Stimulated activated CD4-positive, alpha-beta T cell treated with anti-CD3 and anti-CD28 coated beads, Interleukin-12 subunit alpha, Interleukin-12 subunit beta, amount 100 ng/mL, for 48 hours (primary cell): ENCODE measurements at places on chromosomes 5 and 9.

DNA sequence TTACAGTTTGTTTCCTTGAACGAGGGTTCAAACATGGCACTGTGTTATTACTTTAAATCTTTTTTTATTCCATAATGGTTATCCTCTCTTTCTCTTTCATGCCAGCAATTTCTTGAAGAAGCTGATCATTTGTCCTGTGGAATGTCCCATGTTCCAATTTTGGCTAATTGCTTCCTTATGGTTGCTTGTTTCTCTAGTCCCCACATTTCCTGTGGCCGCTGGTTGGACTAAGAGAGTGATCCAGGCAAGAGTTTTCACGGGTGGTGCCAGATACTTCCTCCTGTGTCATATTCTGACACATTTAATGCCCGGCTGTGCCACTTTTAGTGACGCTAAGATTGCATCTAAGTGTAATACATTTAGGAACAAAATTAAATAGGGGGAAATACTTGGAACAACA is 83.8 kb upstream of the FAM169A start:
- no peak for DNase-seq

GRCh38 chr5:62299600-62299999 is 6.4 kb upstream of the KIF2A start:
- DNase-seq = no peak

DNA sequence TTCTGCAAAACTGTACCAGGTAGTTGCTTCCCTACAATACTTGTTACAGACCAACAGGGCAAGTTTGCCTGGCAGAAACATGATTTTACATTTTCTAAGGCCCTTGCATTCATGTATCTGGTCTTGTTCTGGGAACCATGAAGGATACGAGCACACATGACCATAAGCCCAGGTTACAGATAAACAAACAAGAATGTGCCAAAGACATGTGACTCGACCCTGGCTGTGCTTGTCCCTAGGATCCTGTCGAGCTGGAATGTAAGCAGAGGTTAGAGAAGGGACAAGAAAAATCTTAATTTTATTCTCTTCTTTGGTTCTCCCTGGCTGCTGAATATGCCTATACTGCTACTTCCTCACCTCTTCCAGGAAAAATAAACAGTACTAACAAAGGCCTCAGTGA is 32.5 kb downstream of the PTCH1 start:
- no peak for DNase-seq

- no peak for DNase-seq
Measured at GRCh38 chr5:65766175-65766574, 44.2 kb downstream of the NLN start.

DNA sequence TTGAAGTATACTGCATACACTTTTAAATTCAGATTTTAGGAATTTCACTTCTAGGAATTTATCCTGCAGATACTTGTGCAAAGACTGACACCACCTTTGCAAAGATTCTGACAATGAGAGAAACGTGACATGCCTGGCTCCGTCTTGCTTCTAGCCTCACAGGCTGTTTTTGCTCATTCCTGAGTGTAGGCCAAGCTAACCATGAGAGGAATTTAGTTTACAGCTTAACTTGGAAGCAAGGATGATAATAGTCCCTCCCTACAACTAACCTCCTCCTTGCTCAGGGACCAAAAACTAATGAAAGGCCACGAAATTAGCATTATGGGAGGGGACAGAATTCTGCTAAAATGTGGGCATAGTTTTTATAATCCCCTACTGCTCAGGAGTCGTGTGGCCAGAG is 31.1 kb downstream of the C5orf22 start:
- no peak for DNase-seq

GRCh38 chr5:36982146-36982545 is 105.6 kb downstream of the NIPBL start:
- DNase-seq = no peak

DNA sequence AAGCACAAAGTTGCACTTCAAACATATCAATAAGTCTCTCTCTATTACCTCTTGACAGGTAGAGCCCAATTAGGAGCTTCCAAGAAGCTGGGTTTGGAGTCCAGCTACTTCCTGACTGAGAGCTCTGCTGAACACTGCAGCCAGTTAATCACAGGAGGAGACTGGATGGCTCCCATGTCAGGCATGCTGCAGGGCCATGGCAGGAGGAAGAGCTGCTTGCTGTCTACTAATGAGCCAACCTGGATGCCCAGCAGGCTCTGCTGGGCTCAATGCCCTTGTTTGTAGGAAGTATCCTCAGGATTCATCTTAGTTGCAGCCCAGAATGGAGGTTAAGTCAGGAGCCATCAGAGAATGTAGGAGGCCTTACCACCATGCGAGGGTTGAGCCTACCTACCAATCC is 91.9 kb downstream of the TMEM215 start:
- no peak for DNase-seq

DNA sequence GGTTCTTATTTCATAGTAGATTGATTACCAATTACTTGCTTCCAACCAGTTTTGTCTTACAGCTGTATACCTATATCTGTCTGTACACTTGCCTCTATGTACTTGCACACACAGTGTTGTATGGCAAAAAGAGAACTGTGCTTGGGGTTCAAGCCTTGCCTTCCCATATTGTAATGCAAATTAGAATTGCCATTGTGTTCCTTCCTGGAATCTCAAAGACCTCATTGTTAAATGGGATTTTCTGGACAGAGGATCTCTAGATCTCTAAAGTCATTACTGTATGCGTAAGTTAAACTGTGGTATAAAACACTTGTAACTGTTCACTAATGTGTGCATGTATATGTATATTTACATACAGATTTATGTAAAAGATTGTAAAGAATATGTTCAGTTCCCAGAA is 428.8 kb downstream of the CAAP1 start:
- DNase-seq = no peak

- no peak for DNase-seq
Measured at GRCh38 chr5:128290152-128290858, 206.7 kb downstream of the SLC12A2 start.

GRCh38 chr9:18159254-18159653 is 314.7 kb upstream of the ADAMTSL1 start:
- no peak for DNase-seq

GRCh38 chr5:154729613-154730012 is 25.6 kb upstream of the LARP1 start:
- DNase-seq = no peak

DNA sequence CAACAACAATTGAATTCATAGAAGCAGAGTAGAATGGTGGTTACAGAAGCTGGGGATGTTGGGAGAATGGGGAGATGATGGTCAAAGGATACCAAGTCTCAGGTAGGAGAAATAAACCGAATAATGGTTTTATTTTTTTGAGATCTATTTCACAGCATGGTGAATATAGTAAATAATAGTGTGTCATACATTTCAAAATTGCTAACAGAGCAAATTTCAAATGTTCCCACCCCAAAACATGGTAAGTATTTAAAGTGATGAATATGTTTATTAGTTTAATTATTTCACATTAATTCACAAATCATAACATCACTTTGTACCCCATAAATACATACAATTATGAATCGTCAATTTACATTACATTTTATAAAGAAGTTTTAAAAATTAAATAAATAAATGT is 72.7 kb upstream of the ATG10 start:
- no peak for DNase-seq

DNA sequence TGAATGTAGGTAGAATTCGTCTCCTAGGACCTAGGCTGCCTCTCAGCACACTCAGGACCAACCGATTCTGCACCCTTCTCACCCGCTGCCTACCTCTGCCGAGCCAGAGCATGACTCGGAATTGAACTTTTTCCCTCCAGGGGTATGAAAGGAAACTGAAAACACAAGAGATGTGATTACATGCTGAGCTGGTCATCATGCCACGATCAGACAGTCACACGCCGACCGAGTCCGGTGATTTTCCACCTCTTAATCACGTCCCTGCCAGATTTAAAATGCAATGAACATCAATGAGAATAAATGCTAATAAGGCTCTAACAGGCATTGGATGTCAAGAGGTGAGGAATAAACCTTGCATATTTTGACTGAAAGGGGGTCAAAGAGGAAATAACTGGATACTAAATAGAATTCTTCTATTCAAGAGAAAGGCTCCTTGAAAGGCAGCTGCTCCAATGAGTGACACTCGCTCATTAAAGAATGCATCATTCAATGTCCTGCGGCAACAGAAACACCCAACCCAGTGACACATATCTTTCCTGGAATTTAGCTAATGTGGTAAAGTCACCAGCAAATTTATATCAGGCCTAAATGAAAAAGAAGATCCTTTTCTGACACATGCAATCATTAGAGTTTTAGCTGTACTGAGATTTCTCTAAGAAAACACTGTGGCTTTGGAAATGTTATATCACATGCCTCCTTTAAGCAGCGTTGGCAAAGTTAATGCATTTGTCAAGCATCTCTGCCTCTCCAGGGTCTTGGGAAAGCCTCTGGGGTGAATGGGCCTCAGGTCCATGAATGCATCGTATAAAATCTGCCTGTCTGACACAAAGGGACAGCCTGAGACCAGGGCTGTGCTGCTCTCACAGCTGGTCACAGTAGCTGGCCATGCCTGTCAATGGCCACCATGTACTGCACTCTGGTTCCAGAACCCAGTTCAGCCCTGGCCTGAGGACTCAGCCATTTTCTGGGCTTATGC is 128.7 kb downstream of the SPOCK1 start:
- no peak for DNase-seq

DNA sequence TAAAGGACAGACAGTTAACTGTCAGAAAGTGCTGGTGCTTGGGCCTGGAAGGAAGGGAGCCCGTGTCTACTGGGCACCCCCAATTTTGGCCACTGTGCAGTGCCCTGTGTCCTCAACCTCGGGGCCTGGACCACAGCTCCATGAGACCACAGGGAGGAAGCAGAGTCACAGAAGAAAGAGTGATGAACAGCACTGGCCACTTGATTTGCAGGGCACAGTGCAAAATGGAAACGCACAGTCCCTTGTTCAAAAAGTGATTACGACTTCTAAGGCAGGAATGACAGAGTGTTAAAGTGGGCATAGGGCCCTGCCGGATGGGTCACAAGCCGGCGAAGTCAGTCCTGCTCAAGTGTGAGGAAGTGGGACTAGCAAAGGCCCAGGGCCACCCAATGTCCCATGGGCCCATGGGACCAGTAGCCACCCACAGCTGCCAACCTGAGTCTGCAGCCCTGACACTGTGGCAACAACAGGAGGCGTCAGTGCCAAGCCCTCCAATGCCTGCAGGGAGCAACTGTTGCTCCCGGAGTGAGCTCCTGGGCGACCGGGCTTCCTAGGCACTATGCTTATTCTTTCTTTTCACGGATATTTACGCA is 85.4 kb downstream of the ADAMTS2 start:
- no peak for DNase-seq

GRCh38 chr9:127983847-127984289 is 3.1 kb upstream of the EEIG1 start:
- DNase-seq = no peak

DNA sequence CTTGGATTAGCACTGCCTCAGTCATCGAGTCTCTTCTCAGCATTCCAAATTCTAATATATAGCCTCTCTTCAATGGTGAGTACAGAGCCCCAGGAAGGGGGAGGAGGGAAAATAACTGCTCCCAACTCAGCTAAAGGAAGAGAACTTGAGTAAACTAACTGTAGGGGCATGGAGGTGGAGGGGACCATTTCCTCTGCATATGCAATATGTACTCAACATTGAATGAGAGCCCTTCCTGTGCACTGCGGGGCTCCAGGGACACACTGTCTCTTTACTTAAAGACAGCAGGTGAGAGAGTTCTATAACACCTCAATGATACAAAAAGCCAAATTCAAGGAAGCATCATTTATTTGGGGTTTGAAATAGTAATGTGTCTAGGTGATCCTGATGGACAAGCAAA is 75.1 kb downstream of the GNAQ start:
- DNase-seq = no peak

- no peak for DNase-seq
Measured at GRCh38 chr9:38000332-38000731, 68.7 kb downstream of the SHB start.

GRCh38 chr5:35668319-35668718 is 50.7 kb downstream of the SPEF2 start:
- peak; percentile 19 for DNase-seq

DNA sequence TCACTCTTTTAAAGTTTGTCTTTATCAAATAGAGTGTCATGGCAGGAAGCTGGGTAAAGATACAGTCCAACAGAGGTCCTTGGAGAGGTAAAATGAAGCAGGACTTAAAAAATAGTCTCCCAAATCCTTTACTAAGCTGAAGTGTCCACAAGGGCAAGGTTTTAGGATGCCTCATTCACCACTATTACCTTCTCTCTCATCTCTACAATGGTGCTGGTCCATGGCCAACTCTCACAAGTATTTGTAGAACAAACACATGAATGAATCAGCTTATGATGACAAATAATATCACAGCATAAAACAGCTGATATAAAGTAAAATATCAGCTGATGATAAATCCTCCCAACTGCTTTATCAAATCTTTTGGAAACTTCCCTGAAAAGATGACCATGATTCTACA is 162.3 kb upstream of the ZNF462 start:
- DNase-seq = no peak

- no peak for DNase-seq
Measured at GRCh38 chr9:129385211-129385934, 207.3 kb upstream of the IER5L start.

DNA sequence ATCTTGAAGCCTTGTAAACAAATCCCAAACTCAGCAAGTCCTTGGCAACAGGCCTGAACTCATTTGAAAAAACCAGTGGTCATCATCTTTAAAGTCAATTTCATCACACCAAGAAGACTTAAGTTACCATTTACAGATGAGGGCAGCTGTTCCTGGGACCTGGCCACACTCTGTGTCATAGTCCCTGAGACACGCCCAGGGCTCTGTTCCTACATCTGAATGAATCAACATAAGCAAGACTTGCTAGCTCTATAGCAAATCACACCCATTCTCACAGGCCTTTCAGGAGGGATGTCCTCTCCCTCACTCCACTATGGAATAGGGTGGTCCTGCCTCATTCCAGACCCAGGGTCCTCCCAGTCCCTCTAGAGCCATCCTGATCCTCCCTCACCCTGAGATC is 142.8 kb downstream of the NSG2 start:
- no peak for DNase-seq

DNA sequence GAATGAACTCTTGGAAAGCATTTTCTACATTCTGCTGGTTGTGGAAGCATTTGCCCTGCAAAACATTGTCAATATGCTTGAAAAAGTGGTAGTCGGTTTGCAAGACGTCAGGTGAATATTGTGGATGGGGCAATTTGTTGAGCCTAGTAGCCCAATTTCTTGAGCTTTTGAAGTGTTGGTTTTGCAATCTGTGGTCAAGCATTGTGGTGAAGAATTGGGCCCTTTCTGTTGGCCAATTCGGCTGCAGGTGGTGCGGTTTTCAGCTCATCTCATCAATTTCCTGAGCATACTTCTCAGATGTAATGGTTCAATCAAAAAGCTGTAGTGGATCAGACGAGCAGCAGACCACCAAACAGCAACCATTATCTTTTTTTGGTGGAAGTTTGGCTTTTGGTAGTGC is 426.8 kb upstream of the CDH9 start:
- DNase-seq = no peak

- no peak for DNase-seq
Measured at GRCh38 chr9:73176450-73176875, 24.8 kb downstream of the ANXA1 start.

- DNase-seq = no peak
Measured at GRCh38 chr9:112332214-112332613, 1.2 kb downstream of the PTBP3 start.
